ENCODE measurements at places on chromosomes 16 and 17.

- no peak for DNase-seq
Measured at GRCh38 chr17:4444782-4445473, 11.2 kb downstream of the SPNS3 start.

GRCh38 chr17:52681480-52681879 is 523.0 kb upstream of the CA10 start:
- no peak for DNase-seq

GRCh38 chr17:38691154-38691553 is 13.9 kb upstream of the MLLT6 start:
- DNase-seq = no peak

DNA sequence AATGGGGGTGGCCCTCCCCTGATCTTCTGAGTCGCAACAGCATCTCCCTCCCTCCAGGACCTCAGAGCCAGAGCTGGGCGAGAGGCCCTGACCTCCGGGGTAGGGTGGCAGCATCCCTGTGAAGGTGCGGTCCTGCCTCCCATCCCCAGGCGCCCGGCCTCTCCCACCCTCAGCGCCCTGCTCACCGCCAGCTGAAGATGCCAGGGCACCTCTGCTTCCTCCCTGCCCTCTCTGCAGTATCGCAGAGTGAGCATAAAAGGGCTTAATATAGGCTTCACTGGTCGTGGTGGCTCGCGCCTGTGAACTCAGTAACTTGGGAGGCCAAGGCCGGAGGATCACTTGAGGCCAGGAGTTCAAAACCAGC is 10.7 kb upstream of the MPP2 start:
- DNase-seq = no peak

DNA sequence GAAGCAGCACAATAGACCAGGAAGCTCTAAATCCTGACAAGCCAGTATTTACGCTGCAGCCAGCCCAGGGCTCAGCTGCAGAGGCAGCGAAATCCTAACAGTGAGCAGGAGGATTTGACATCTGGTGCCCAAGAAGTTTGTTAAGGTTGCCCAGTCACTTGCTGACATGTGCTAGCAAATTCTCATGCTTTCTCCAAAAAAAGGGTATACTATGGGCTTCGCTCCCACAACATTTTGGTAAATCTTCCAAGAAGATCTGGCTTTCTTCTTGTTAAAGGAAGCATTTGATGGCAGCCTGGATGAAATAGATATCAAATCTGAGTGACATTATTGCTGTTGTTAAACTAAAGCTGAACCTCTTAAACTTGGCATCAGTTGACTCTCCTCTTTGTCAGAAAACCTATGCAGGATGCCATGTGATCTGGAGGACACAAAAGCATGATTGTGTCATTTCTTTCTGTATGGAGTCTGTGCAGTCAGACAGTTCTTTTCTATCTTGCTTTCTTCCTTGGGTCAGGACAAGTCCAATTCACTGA is 949.7 kb upstream of the RBFOX1 start:
- DNase-seq = no peak

- DNase-seq = no peak
Measured at GRCh38 chr16:85673529-85674417, 15.0 kb downstream of the GINS2 start.

GRCh38 chr16:1098266-1098991 is 2.4 kb upstream of the C1QTNF8 start:
- DNase-seq = no peak

- no peak for DNase-seq
Measured at GRCh38 chr16:67919622-67920221, 11.9 kb downstream of the CTRL start.

DNA sequence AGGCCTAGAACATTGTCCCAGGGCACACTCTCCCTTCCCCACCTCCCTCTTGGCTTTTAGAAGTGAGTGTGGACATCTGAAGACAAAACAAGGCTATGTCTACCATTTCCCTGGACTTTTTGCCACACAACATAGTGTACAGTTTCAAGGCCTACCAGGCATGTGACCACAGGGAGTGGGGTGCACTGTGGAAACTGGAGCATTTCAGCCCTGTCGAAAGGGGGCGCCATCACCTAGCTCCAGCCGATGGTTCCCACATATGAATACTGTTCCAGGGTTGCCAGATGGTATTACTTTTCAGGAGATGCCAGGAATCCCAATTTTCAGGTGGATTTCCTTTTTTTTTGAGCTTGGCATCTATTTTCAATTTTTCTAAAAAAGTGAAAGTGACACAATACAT is 140.7 kb downstream of the KATNIP start:
- no peak for DNase-seq

- DNase-seq = no peak
Measured at GRCh38 chr16:7998789-7999453, 591.4 kb downstream of the TMEM114 start.

DNA sequence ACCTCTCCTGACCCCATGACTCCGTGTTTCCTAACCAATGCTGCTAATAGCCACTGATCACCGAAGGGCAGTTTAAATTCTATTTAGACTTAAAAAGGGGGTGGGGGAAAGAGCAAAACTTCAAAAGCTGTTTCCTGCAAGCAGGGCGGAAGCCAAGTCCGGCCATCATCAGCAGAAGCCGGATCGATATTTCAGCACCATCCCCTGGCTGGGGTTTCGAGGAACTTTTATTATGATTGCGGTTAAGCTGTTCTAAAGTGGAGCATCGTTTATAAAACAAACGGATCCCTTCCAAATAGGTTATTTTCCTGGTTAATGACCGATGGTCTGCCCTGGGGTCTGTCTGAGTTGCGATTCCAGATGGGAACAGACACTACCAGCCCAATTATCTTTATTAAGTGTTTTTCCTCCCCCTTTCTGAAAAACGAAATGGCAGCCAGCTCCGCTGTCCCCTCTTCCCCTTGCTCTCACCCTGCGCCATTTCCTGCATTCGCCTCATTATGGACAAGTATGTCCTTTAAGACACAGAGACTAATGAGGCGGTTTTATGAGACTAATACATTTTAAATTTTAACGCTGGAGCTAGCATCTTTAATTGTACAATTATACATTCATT is 76.1 kb upstream of the IRX3 start:
- no peak for DNase-seq

DNA sequence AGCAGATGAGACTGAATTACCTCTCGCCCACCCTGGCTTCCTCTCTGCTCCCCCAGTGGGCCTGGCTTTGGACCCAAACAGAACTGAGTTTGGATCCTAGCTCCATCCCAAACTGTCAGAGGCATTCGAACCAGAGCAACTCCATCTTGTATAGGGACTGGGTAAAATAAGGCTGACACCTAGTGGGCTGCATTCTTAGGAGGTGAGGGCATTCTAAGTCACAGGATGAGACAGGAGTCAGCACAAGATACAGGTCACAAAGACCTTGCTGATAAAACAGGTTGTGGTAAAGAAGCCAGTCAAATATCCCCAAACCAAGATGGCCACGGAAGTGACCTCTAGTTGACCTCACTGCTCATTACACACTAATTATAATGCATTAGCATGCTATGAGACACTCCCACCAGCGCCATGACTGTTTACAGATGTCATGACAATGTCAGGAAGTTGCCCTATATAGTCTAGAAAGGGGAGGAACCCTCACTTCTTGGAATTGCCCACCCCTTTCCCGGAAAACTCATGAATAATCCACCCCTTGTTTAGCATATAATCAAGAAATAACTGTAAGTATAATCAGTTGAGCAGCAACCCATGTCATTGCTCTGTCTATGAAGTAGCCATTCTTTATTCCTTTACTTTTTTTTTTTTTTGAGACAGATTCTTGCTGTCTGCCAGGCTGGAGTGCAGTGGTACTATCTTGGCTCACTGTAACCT is 44.4 kb downstream of the LYRM1 start:
- no peak for DNase-seq

DNA sequence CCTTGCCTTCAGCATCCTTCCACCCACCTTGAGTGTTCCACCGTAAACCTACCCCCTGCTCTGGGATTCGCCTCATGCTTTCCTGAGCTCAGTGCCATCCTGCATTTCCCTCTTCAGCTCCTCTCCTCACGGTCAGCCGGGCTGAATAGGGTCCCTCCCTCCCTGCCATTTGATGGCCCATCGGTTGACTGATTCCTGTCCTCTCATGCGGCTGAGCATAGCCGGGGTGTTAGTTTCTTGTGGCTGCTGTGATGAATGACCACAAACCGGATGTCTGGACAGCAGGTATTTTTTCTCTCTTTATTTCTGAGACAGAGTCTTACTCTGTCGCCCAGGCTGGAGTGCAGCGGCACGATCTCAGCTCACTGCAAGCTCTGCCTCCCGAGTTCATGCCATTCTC is 44.1 kb upstream of the MGAT5B start:
- no peak for DNase-seq

- DNase-seq = no peak
Measured at GRCh38 chr17:11545696-11546095, 52.6 kb upstream of the DNAH9 start.

DNA sequence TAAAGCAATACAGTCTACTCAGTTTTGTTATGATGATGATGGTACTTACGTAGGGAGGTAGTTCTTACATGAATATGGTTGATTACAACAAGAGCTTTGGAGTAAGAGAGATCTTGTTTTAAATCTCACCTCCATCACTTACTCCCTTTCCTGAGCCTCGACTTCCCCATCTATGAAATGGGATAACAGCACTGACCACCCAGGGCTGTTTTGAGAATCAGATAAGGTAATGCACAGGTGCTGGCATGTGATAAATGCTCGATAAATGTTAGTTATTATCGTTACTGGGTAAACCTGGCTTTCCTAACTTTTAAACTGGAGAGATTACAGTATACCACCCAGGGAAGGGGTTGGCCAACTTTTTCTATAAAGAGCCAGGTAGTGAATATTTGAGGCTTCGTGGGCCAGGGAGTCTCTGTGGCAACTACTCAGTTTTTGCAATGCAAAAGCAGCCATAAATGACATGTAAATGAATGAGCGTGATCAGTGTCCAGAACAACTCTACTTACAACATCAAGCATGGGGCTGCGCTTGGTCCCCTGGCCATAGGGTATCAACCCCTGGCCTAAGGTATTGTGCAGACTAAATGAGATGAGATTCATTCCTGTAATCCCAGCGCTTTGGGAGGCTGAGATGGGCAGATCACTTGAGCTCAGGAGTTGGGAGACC is 73.7 kb downstream of the BMERB1 start:
- no peak for DNase-seq

DNA sequence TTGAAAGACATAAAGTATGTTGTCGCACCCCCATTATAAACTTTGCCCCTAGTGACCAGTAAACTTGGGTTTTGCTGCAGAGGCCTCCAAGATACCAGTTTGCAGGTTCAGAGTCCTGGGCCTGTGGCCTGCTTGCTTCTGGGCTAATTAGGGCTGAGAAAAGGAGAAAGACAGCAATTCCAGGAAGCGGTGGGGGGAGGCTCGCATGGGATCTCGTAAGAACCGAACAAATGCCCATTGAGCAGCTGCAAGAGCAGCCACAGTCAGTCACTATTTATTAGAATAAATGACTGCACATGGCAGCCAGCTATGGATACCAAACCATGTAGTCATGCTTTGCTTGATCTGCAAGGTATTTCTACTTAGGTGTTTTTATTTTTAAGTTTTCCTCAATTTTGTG is 4.9 kb downstream of the SHISA9 start:
- DNase-seq = no peak

DNA sequence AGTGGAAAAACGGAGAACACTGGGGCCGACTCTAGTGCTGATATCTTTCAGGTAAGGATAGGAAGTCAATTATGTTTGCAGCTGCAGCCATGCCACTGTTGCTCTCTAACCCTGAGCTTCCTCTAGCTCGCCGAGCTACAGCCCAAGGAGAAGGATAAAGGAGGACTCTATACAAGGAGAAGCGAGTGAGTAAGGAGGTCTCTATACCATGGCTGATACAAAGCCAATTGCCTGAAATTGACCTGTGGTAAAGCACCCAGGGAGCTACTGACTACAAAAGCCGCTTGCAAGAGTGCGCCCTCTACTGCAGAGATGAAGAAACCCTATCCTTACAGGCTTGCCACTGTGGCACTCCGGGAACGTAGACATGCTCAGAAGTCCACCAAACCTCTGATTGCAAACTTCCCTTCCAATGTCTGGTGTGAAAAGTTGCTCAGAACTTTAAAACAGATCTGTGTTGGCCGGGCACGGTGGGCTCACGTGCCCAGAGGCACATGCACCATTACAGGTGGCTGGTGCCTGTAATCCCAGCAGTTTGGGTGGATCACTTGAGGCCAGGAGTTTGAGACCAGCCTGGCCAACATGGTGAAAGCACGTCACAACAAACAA is 10.8 kb upstream of the SLC46A1 start:
- peak; percentile 20 for DNase-seq

DNA sequence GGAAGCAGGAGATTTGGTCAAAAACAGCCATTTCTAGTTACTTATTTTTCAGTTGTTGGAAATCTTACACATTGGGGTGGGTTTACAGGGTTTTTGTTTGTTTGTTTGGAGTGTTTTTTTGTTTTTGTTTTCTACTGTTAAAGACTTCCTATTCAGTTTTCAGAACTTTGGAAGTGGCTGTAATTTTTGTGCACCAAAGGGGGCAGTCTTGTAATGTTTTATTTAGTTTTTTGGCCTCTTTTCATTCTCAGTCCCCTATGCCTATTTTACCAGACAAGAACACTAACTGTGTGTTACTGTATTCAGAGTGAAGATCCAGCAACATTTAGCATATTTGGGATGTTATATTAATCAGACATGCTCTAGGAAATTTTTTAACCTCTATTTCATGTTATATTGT is 20.6 kb downstream of the TPPP3 start:
- no peak for DNase-seq

GRCh38 chr16:87723226-87723623 is 42.6 kb downstream of the KLHDC4 start:
- DNase-seq = peak; percentile 82

GRCh38 chr16:86498671-86499439 is 11.5 kb upstream of the FOXF1 start:
- no peak for DNase-seq

DNA sequence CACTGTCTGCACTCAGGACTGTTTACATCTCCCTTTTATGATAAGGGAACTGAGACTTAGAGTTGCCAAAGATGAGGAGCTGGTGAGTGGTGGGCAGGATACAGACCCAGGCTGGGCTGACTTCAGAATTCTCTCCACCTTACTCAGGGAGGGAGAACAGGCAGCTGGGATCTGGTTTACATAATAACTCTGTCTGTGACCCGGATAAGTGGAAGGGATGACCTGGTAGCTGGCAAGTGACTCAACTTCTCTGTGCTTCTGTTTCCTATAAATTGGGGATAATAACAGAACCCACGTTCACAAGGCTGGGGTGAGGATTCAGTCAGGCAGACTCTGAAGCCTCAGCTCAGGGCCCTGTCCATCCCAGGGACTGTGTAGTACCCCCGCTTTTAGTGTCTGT is 2.6 kb downstream of the SNX20 start:
- DNase-seq = no peak

GRCh38 chr16:71648921-71649320 is 22.9 kb downstream of the MARVELD3 start:
- no peak for DNase-seq

DNA sequence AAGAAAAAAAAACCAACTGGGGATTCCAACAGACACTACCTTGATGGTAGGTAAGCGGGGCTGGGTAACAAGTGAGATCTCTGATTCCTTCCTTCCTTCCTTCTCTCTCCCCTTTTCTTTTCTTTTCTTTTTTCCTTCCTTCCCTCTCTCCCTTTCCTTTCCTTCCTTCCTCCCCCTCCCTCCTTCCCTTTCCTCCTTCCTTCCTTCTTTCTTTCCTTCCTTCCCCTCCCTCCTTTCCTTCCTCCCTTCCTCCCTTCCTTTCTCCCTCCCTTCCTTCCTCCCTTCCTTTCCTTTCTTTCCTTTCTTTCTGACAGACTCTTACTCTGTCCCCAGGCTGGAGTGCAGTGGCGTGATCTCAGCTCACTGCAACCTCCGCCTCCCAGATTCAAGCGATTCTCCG is 20.0 kb downstream of the OR2C1 start:
- no peak for DNase-seq

GRCh38 chr16:88455610-88456355 is 2.7 kb downstream of the ZFPM1 start:
- DNase-seq = no peak

GRCh38 chr17:32298721-32299579 is 33.3 kb downstream of the RHBDL3 start:
- no peak for DNase-seq
